ENCODE measurements at places on chromosomes 7 and 10.

- DNase-seq, result no peak
These were observed 3.6 kb downstream of the ZNF488 start for GRCh38 chr10:47380341-47381102.

DNA sequence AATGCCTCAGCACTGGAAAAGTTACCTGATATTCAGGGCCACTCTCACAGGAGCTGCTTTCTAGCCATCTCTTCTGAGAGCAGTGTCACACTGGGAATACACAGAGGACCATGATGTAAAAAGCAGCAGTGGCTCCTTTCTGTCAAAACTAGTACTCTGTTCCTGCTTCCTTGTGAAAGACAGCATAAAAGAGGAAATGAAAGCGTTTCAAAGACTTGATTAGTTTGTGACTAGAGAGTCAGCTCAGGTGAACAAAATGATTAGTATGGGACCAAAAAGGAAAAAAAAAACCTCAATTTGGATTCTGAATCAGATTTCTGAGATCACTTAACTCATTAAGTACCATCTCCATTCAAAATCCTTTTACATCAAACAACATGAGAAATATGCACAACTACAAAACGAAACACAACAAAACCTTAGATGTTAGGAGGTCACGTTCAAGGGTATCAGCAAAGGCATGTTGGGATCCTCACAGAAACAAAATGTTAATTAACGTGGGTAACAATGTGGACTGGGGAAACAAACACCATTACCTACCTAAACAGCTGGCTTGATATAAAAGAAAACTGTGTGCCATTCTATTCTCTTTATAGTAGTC lies 103.7 kb downstream of the MACC1 start:
- no peak for DNase-seq

GRCh38 chr10:10043083-10043482 lies 974.6 kb upstream of the CELF2 start:
- no peak for DNase-seq

DNA sequence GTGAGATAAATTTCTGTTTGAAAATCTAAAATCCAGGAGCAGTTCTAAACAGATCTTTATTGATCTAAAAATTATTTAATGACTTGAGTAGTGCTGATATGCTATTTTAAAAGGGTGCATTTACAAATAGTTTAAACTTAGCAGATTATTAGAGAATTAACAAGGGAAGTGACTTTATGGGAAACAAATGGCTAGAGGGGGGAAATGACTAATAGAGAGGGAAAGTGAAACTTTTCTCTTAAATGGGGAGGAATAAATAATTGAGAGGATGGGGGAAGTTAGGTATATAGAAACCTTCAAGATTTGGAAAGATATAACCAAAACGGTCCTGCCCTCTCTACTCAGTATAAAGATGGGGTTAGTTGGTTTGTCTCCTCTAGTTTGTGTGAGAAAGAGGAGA lies 90.1 kb upstream of the ARMC3 start:
- DNase-seq, result no peak

DNA sequence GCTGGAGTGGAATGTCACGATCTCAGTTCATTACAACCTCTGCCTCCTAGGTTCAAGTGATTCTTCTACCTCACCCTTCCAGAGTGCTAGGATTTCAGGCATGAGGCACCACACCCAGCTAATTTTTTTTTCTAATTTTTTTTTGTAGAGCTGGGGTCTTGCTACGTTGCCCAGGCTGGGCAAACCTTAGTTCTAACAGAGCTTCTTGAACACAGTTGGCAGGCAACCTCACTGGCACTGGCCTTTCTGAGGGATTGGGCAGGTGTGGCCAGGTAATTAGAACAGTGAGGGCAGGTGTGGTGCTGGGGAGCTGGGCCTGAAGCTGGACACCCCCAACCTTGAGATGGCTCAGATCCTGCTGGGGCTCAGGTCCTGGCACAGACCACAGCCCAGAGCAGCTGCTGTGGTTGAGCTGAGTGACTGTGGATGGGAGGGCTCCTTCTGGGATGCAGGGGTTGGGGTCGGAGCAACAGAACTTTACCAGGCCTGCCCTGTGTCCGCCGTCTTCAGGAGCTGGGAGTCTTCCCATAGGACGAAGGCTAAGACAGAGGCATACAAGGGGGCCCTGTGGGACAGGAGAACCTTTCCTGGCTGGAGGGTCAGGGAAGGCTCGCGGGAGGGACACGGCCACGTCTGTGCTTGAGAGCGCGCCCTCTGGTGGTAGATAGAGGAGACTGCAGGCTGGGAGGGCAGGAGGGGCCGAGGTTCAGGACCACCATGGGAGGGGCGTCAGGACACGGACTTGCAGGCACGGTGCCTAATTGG lies 48.2 kb downstream of the COL26A1 start:
- no peak for DNase-seq

All from activated CD4-positive, CD25-positive, alpha-beta regulatory T cell (primary cell).